Stimulated activated CD8-positive, alpha-beta memory T cell treated with anti-CD3 and anti-CD28 coated beads, Interleukin-15, amount 100 ng/mL, for 4 hours (primary cell): ENCODE measurements at places on chromosomes 1 and 21.

DNA sequence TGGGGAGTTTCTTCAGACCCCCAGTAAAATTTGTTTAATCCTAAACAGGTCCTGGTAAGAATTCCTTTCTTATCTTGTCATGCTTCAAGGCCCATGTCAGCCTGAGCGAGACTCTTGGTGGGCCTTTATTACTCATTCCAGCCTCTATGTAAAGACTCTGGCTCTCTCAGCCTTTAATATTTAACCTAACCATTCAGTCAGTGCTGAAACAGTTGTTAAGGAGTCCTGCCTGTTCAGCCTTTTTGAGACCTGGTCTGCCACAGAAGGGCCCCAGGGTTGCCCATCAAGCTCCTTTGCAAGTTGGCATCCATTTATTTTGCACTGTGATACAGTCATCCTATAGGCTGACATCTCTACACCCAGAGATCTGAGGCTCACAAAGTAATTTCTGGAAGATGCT, 107.7 kb upstream of the VANGL1 start:
- DNase-seq, result no peak

DNA sequence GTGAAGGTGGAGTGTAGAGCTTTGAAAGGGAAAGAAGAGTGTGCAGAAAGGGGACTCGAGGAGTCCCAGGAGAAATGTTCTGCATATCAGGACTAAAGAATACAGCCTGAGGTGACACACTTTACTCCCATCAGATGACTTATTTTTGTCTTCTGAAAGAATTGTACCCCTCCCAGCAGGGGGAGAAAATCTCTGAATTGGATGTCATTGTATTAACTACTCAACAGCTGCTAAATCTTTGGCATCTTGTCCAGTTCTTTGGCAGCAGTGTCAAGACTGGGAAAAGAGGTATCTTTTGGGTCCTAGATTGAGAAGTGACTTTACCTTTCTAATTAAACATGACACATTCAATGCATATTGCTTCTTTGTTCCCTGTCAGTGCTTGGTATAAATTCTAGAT, 18.9 kb downstream of the UBE4B start:
- DNase-seq, result no peak

GRCh38 chr1:224739997-224740684, 124.0 kb downstream of the CNIH3 start:
- no peak for DNase-seq

DNA sequence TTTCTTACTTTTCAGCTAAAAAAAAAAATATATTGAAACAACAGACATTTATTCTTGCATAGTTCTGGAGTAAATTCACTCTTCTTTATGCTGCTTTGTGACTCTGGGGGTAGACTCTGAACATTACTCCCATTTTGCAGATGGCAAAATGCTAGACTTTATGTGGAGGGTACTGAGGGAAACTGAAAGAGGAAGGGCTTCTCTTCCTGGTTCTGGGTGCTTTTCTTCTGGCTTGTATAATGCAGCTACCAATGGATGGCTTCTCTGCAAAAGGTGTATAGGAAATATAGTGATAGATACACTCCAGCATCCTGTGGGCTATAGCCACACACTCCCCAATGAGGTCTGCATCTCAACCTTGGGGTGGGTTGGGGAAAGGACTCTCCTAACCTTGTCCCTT, 19.7 kb upstream of the ZBTB40 start:
- DNase-seq, result no peak

- no peak for DNase-seq
Measured at GRCh38 chr1:200336101-200336845, 73.6 kb downstream of the ZNF281 start.
